ENCODE measurements at places on chromosomes 1 and 21.
A peak's percentile ranks its signal among the peaks of the same experiment; 100 is the strongest.

GRCh38 chr1:45306319-45306718, 20.4 kb upstream of the HPDL start:
- DNase-seq: peak; percentile 15

- no peak for DNase-seq
Measured at GRCh38 chr1:10250663-10251062, 40.3 kb downstream of the KIF1B start.

DNA sequence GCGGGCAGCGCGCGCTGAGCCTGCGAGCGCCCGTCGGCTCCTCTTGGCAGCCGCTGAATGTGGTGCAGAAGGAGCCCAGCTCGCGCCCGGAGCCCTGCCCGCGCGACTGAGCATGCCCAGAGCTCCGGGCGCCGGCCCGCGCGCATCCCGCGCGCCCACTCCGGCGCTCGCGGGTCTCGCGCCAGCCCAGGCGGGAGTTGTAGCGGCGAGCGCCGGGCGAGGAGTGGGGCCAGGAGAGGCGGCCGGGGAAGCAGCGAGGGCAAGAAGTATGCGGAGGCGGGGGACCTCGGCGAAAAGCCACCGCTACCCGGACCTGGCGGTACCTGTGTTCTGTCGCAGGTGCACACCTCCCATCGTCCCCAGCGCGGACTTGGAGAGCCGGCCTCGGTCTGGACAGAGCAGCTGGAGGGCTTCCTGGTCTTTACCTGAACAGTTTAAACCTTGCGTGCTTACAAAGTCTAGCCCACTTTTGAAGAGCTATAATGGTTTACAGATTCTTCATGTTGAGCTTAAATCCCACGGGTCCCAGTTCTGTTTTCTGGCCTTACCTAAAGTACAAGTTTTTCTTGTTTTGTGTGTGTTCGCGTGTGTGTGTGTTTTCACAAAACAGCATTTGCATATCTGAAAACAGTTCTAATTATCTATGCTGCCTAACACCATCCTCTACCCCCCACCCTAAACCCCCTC, at the start of gene DDAH1:
Gene DDAH1, minus strand, starts transcription at position 61 of the 687 bp plus-strand sequence. CDS start 114 bp downstream, outside the sequence.
- DNase-seq: no peak

DNA sequence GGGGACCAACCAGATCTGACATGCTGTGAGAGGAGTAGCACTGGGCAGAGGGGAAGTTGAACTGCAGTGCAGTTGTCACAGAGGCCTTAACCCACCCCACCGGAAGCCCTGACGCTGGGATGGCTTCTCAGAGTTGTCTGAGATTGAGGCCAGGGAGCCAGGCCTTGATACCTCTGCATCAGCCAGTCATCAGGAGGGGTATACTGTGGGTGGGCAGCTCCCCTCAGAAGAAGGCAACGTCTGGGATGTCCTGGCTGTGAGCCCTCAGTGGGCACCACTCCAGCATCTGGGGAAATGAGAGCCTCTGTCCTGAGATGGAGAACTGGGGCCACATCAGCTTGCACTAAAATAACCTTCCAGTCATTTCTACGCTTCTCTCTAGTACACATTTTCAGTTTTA, 47.9 kb upstream of the BCAR3 start:
- no peak for DNase-seq

DNA sequence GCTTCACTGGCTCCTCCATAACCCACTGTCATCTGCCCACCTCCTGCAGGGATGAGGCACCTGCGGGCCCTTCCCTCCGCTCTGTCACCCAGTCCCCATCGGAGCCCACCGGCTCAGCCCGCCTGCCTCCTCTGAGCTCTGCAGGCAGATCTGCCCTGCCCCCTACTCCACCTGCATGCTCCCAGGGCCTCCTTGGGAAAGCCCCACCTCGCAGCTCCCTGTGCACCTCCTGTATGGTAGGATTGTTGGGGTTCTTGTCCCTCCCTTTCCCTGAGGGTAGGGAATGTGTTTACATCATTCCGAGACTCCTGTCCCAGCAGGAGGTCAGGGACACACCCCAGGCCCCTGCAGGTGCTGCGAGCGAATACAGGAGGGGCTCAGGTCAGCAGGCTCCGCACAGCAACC, 50.5 kb downstream of the SIK1 start:
- no peak for DNase-seq

DNA sequence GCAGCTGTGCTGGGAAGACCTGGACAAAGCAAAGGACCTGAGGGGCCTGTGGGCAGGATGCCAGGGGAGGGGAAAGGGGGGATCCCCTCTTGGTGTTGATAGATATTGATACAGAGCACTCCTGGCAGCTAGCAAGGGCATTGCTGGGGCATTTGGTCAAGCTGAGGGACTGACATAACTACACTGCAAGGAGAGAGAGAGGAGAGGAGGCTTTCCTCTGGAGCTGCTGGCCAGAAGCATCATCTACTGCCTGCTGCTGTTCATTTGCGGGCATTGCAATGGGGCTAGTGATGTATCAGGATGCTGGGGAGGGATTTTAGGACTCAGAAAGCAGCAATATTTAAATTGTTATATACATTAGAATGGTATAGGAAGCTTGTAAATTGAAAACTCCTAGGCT, 142.0 kb downstream of the ZNF648 start:
- DNase-seq: no peak

- DNase-seq: no peak
Measured at GRCh38 chr1:85818371-85818770, 110.1 kb upstream of the ZNHIT6 start.

- no peak for DNase-seq
Measured at GRCh38 chr1:17274186-17275170, 25.6 kb downstream of the PADI3 start.

- peak; percentile 19 for DNase-seq
Measured at GRCh38 chr1:151993084-151993733, 450 bp downstream of the S100A10 start.

GRCh38 chr1:112188611-112189010, 199.1 kb upstream of the KCND3 start:
- no peak for DNase-seq

DNA sequence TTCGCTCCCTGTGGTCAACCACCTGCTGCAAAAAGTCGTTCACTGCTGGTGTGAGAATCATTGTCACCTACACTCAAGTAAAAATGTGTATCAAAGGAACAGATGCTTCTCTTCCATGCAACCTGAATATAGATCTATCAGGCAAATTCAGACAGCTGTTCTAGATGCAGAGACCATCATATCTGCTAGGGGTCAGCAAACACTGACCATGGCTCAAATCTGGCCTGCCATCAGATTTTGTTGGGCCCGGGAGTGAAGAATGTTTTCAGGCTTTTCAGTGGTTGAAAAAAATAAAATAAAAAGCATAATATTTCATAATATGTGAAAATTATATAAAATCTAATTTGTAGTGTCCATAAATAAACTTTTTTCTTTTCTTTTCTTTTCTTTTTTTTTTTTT, 199.6 kb downstream of the RGS7 start:
- DNase-seq: no peak

All from stimulated activated CD8-positive, alpha-beta memory T cell treated with anti-CD3 and anti-CD28 coated beads, Interleukin-4, amount 100 ng/mL, for 24 hours (primary cell).